NCI-H510A treated with DMSO at 0.1 percent for 48 hours (cell line): ENCODE measurements at places on chromosomes 6 and 20.

- no peak for DNase-seq
Observed at GRCh38 chr6:12538881-12539357, 177.6 kb upstream of the PHACTR1 start.

DNA sequence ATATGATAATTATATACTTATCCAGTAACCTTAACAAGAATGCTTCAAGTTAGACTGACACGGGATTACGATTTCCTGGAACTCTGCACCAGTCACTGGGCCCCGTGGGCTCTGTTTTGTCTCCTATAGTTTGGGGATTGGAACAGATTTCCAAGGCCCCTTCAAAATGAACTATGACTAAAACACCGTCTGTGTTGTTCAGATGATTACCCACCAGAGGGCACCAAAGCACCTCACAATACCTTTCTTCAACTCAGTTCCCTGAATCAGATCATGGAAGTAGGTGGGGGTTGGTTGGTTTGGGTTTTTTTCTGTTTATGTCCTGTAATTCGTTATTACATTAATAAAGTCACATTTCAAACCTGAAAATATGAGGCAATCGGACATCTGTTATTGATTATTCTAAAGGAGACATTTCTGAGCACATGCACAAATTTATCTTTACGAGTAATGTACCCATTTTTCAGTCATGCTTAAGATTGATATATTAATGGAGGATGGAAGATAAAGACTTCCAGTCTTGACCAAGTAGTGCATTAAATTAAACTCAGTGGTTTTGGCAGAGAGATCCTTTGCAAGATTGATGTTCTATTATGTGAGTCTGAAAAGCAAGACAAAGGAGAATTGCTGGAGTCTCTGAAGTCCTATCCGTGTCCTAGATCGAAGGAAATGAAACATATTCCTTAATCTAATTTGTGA is 112.0 kb upstream of the COL21A1 start:
- DNase-seq: peak; percentile 92

DNA sequence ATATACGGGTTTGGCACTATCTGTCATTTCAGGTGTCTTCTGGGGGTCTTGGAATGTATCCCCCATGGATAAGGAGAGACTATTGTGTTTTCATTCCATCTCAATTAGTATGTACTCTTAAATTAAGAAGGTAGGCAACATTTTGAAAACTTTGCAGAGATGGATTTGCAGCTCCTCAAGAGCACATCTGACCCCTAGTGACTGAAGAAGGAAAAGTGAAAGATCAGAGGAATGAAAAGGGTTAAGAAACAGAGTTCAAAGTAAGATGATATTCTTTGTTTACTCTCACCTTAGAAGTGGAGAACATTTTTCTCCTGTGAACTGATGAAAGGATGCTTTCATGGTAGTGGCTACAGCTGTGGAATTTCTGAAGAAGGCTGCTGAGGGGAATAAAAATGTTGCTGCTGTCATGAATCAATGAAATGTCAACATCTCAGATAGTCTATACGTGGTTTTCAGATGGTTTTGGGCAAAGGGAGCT is 41.5 kb downstream of the SH3BGRL2 start:
- DNase-seq: peak; percentile 28

DNA sequence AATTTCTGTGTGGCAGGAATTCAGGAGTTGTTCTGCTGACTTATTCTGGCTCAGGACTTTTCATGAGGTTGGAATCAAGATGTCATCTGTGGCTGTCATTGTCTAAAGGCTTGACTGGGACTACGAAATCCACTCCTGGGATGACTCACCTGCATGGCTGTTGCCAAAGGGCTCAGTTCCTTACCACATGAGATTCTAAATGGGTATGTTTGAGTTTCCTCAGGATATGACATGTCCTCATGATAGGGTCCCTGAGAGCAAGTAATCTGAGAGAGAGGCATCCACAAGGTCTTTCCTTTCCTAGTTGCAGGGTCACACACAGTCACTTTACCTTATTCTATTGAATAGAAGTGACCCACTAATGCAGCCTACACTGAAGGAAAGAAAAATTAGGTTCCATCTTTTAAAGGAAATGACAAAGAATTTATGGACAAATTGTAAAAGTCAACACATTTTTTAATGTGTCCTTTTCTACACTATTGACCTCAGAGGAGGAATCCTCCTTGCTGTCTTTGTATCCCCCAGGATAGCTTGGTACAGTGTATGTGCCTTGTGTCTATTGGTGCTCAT is 1025.0 kb upstream of the GJE1 start:
- no peak for DNase-seq

GRCh38 chr20:1841554-1842140 is 53.6 kb upstream of the SIRPA start:
- DNase-seq: no peak

DNA sequence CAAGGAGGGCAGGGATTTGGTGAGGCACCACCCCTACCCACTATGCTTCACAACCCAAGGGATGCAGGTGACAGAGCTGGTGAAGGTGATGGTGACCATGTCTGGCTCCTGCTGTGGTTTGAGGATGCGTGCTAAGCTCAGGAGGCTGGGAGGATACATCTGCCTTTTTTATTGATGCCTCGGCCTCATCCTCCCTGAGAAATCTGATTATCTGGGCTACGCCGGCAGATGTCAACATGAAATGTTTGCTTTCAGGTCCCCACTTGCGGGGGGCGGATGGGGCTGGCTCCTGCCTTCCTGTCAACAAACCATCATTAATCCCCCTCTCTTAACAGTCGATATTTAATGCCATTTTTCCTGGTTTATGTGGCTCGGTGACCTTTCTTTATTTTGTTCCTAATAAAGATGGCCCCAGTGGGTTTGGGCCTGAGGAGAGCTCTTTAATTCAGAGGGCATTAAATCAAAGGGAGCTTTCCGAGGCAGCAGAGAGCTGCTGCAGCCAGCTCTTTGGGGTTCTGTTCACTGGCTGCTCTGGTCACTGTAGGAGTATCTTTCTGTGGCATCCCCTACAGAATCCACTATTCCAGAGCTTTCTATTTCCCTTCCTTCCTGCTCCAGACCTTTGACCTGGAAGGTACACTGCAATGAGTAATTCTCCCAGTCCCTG is 33.5 kb upstream of the LRFN2 start:
- no peak for DNase-seq

- no peak for DNase-seq
Observed at GRCh38 chr6:84769306-84769705, 4.9 kb upstream of the TBX18 start.

GRCh38 chr6:11298651-11299420 is 66.4 kb upstream of the NEDD9 start:
- DNase-seq: no peak

- no peak for DNase-seq
Observed at GRCh38 chr6:169140986-169141495, 112.6 kb downstream of the THBS2 start.

GRCh38 chr6:117947234-117947633 is 40.2 kb downstream of the SLC35F1 start:
- DNase-seq: no peak
